ENCODE measurements at places on chromosomes 12 and 14.

- H3K27ac ChIP-seq = no peak overlapping the region
- no peaks in the 10 kb centered on the region for H3K36me3 ChIP-seq
- no peaks in the 10 kb centered on the region for H3K4me1 ChIP-seq
- peaks cover 1% of the 10 kb centered on the region for H3K27me3 ChIP-seq
These were observed 170.6 kb downstream of the RIMBP2 start for GRCh38 chr12:130545475-130545874.

GRCh38 chr12:57049890-57050289 lies at the start of gene MYO1A:
TSS of gene MYO1A (minus strand) at chr12:57050129. CDS start at chr12:57048323, 1,806 bp downstream.
- H3K27ac ChIP-seq = no peak within 1 kb of the TSS
- peaks cover 5% of the 10 kb centered on the region for H3K36me3 ChIP-seq
- H3K4me1 ChIP-seq = no peaks in the 10 kb centered on the region
- DNase-seq = no peak
- H3K4me3 ChIP-seq = no peak within 1 kb of the TSS

DNA sequence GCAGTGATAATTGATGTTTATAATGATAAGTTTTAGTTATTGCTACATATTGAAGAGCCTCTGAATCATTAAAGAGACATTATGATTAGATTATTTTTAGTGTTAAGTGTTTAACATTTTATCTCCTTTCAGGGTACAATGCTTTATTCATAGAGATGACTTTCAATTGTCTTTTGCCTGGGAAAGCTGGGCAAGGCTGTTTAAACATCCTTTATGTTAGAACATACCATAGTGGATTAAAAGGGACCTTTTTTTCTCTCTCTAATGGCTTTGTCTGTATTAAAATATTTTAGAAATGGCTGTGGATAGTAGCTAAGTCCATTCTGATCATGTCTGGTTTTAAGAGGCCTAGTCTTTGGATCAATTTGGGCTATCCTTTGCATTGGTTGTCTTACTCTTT lies 427.5 kb upstream of the MIS18BP1 start:
- no peak for DNase-seq
- H3K27ac ChIP-seq = no peak overlapping the region
- no peak overlapping the region for H3K4me3 ChIP-seq
- H3K27me3 ChIP-seq = peaks cover 7% of the 10 kb centered on the region
- peaks cover 4% of the 10 kb centered on the region for H3K4me1 ChIP-seq
- no peaks in the 10 kb centered on the region for H3K36me3 ChIP-seq

DNA sequence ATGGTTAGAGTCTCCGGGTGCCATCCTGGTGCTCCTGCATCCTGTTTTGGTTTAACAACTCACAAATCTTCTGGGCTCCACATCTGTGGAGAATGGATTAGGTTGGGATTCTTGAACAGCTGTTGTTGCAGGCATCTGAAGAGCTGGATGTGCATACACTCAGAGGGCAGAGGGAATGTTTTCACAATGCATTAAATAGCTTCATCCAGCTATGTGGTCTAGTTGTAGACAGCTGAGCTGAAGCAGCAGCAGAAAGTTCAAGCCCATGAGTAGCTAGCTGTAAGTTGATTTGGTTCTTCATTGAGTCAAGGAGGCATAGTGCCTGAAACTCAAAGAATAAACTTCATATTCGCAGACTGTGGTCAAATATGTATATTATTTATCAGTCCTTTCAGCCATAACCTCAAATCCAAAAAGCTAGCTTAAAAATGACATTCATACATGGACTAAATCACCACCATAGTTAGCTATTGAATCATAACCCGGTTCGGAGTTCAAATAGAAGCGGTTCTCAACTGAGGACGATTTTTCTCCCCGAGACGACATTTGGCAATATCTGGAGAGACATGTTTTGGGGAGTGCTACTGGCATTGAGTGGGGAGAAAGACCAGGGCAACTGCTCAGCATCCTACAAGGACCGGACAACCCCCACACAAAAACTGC lies 858 bp upstream of the ANKRD13A start:
- H3K36me3 ChIP-seq = no peaks in the 10 kb centered on the region
- H3K27ac ChIP-seq = peak overlapping the region; percentile 98
- peak overlapping the region; percentile 94 for H3K4me3 ChIP-seq

DNA sequence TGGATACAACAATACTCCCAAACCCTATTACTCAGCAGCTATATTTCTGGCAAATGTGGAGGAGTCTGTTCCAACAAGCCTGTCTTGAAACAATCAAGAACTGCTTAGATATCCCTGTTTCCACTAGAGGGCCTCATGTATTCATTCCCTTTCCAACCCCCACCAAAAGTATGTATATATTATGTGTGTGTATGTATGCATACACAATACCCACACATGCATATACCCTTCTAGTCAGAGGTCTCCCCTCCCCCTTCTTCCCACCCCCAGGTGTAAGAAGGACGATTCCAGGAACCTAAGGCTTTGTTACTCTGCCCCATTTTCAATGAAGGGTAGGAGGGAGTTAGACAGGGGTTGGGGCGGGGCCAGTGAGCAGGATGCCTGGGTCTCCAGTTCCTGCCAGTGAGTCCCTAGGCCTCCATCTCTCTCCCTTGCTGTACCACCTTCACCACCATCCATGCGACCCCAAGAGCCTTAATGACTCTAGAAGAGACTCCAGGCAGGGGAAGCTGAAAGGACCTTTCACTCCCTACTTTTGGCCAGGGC lies at the start of gene DGKA:
Gene DGKA (plus strand): TSS at position 392 of the 546 bp plus-strand sequence. CDS start 5,342 bp downstream, outside the sequence.
- peak within 1 kb of the TSS; percentile 91 for H3K27ac ChIP-seq
- DNase-seq = no peak
- no peaks in the 10 kb centered on the region for H3K36me3 ChIP-seq
- no peaks in the 10 kb centered on the region for H3K27me3 ChIP-seq
- H3K4me1 ChIP-seq = peaks cover 43% of the 10 kb centered on the region
- peak within 1 kb of the TSS; percentile 76 for H3K4me3 ChIP-seq

DNA sequence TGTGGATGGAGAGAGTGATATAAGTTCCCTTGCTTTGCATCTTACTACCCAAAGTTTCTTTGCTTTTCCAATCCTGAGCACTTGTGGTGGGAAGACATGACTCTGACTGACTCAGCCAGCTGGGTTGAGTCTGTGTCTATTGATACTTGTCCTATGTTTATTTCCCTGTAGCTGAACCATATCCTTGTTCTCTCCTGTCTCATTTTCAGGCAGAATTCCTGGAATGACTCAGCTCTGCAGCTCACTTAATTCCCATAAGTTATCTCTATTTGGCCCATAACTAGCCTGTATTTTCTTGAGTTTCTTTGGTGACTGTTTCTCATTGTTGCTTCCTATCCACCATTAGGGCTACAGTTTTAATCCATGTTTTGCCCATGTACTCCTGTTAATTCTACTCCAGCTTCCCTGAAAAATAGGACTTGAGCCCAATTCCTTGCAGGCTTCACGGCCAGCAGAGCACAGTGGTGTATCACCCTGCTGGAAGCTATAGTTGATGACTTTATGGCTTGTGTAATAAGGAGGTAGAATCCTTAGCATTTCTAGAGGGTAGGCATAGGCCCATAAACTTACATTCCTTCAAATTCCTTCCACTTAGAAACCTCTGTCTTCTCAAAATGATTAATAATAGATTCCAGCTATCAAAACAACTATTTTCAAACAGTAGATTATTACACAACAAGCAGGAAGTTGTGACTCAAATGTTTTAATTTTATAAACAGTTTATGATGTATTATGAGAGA lies 183.1 kb downstream of the TMTC3 start:
- H3K27me3 ChIP-seq = no peaks in the 10 kb centered on the region
- DNase-seq = no peak
- H3K36me3 ChIP-seq = no peaks in the 10 kb centered on the region
- peak overlapping the region; percentile 22 for H3K27ac ChIP-seq
- H3K4me3 ChIP-seq = no peak overlapping the region

DNA sequence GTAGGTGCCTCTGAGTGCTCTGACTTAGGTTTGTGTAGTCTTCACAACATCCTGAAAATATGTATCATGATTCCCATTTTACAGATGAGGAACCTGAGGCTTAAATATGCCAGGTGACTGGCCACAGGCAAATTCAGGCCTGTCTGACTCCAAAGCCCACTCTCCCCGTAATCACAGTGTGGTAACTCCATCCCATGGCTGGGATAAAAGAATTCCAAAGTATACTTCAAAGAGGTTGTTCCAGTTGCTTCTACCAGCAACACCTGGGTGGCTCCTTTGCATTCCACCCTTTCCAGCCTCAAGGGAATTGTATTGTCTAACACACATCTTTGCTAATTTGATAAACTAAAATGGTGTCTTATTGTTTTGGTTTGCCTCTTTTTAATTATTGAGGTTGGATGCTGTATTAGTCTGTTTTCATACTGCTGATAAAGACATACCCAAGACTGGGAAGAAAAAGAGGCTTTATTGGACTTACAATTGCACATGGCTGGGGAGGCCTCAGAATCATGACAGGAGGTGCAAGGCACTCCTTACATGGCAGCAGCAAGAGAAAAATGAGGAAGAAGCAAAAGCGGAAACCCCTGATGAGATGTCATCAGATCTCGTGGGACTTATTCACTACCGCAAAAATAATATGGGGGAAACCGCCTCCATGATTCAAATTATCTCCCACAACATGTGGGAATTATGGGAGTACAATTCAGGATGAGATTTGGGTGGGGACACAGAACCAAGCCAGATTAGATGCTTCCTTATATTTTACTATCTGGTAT lies 9.9 kb upstream of the CHST11 start:
- no peak overlapping the region for H3K4me3 ChIP-seq
- no peak overlapping the region for H3K27ac ChIP-seq
- H3K4me1 ChIP-seq = no peaks in the 10 kb centered on the region
- no peaks in the 10 kb centered on the region for H3K36me3 ChIP-seq

GRCh38 chr12:58253663-58254062 lies 312.3 kb downstream of the ATP23 start:
- no peak overlapping the region for H3K4me3 ChIP-seq
- no peak overlapping the region for H3K27ac ChIP-seq
- DNase-seq = no peak
- no peaks in the 10 kb centered on the region for H3K4me1 ChIP-seq

GRCh38 chr14:94330857-94331256 lies 7.7 kb upstream of the SERPINA6 start:
- no peak overlapping the region for H3K4me3 ChIP-seq
- H3K27me3 ChIP-seq = no peaks in the 10 kb centered on the region
- no peak for DNase-seq
- H3K36me3 ChIP-seq = no peaks in the 10 kb centered on the region
- H3K27ac ChIP-seq = no peak overlapping the region

DNA sequence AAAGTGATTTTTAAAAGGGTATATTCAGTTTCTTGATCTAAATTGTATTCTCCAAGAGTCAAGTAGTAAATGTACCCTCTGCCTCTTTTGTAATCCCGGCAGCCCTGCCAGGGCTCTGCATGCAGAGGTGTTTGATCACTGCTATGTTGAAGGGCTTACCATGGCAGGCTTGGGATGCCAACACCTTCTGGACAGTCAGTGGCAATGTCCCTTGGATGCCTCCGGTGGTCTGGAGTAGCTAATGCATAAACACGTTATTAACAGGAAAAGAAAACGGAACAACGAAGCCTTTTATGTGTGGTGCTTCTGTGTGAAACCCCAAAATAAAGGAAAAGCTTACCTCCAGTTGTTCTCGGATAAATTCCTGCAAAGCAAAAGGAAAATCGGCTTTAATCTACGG lies 19.9 kb downstream of the EIF2B2 start:
- no peaks in the 10 kb centered on the region for H3K27me3 ChIP-seq
- H3K4me3 ChIP-seq = no peak overlapping the region
- peaks cover 8% of the 10 kb centered on the region for H3K4me1 ChIP-seq
- no peak overlapping the region for H3K27ac ChIP-seq
- no peak for DNase-seq
- H3K36me3 ChIP-seq = peaks cover 42% of the 10 kb centered on the region

GRCh38 chr12:7638760-7639555 lies 26.8 kb downstream of the APOBEC1 start:
- no peak overlapping the region for H3K27ac ChIP-seq
- H3K36me3 ChIP-seq = no peaks in the 10 kb centered on the region
- peak overlapping the region; percentile 63 for H3K4me3 ChIP-seq
- DNase-seq = peak; percentile 62
- H3K27me3 ChIP-seq = no peaks in the 10 kb centered on the region

GRCh38 chr14:94665121-94665520 lies 52.9 kb downstream of the SERPINA3 start:
- peaks cover 47% of the 10 kb centered on the region for H3K27me3 ChIP-seq
- H3K36me3 ChIP-seq = no peaks in the 10 kb centered on the region
- DNase-seq = no peak
- no peak overlapping the region for H3K27ac ChIP-seq

- no peak for DNase-seq
- peak overlapping the region; percentile 18 for H3K4me3 ChIP-seq
- H3K27me3 ChIP-seq = no peaks in the 10 kb centered on the region
- H3K4me1 ChIP-seq = peaks cover 29% of the 10 kb centered on the region
These were observed 141.3 kb downstream of the PRKCH start for GRCh38 chr14:61462566-61463193.

GRCh38 chr12:85448548-85449139 lies 168.6 kb downstream of the ALX1 start:
- H3K4me3 ChIP-seq = no peak overlapping the region
- H3K27ac ChIP-seq = no peak overlapping the region
- H3K36me3 ChIP-seq = no peaks in the 10 kb centered on the region
- H3K4me1 ChIP-seq = peaks cover 5% of the 10 kb centered on the region
- no peak for DNase-seq
- H3K27me3 ChIP-seq = no peaks in the 10 kb centered on the region

GRCh38 chr12:46547421-46548354 lies 175.1 kb upstream of the SLC38A2 start:
- H3K4me3 ChIP-seq = no peak overlapping the region
- DNase-seq = no peak
- no peaks in the 10 kb centered on the region for H3K27me3 ChIP-seq
- H3K36me3 ChIP-seq = peaks cover 18% of the 10 kb centered on the region
- H3K27ac ChIP-seq = peak overlapping the region; percentile 80

- H3K36me3 ChIP-seq = peaks cover 17% of the 10 kb centered on the region
- H3K27ac ChIP-seq = peak within 1 kb of the TSS; percentile 100
- H3K4me3 ChIP-seq = peak within 1 kb of the TSS; percentile 94
These were observed at the start of gene FOS for GRCh38 chr14:75278422-75279152. TSS of gene FOS (plus strand) at chr14:75278828. CDS start at chr14:75278983, 155 bp downstream.

DNA sequence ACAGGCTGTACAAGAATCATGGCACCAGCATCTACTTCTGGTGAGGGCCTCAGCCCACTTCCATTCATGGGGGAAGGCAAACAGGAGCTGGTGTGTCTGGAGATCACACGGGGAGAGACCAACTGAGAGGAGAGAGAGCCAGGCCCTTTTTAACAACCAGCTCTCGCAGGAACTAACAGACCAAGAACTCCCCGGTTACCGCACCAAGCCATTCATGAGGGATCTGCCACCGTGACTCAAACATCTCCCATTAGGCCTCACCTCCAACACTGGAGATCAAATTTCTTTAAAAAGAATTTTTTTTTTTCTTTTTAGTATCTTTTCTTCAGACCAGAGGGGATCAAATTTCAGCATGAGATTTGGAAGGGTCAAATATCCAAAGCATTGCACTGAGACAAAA lies 16.7 kb upstream of the AQP2 start:
- peaks cover 3% of the 10 kb centered on the region for H3K4me1 ChIP-seq
- H3K27me3 ChIP-seq = peaks cover 5% of the 10 kb centered on the region
- no peak overlapping the region for H3K4me3 ChIP-seq
- no peak for DNase-seq
- peak overlapping the region; percentile 59 for H3K27ac ChIP-seq
- no peaks in the 10 kb centered on the region for H3K36me3 ChIP-seq

- no peak overlapping the region for H3K27ac ChIP-seq
- no peak for DNase-seq
- no peaks in the 10 kb centered on the region for H3K36me3 ChIP-seq
- H3K4me3 ChIP-seq = no peak overlapping the region
These were observed 100.8 kb downstream of the PPM1A start for GRCh38 chr14:60349663-60350365.

GRCh38 chr12:113980537-113981337 lies 14.6 kb upstream of the RBM19 start:
- no peak overlapping the region for H3K27ac ChIP-seq
- H3K4me3 ChIP-seq = no peak overlapping the region
- no peak for DNase-seq
- H3K4me1 ChIP-seq = peaks cover 1% of the 10 kb centered on the region
- H3K36me3 ChIP-seq = no peaks in the 10 kb centered on the region
